Osteocyte (in vitro differentiated cells): ENCODE measurements at places on chromosomes 4 and X. TPM values are rescaled to one million over a fixed set of nuclear protein-coding genes. Genes with fewer than 3 reads are reported as not detected.

DNA sequence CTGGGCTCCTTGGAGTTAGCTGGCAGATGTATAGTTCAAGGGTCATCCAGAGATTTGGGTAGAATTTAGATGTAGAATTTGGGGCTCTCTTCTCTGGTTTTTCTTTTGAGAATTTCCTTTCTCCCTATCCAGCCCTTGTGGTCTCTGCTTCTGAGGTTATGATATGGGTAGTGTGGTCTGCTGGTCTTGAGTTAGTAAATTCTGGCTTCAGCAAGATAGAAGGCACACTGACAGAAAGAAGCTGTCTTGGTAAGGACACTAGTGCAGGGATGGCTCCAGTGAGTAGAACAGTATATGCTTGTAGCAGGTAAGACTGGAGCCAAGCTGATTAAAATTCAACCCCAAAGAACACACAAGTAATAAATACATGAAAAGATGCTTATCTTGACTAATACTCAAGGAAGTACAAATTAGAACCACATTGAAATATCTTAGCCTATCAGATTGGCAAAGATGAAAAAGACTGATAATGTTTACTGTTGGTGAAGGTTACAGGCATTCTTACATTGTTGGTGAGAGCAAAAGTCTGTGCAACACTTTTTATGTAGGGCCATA is 2.1 kb upstream of the IL9R start:
- no peaks in the 10 kb centered on the region for H3K27me3 ChIP-seq
- no peaks in the 10 kb centered on the region for H3K4me1 ChIP-seq
- no peaks in the 10 kb centered on the region for H3K36me3 ChIP-seq
- H3K27ac ChIP-seq, result no peak overlapping the region

DNA sequence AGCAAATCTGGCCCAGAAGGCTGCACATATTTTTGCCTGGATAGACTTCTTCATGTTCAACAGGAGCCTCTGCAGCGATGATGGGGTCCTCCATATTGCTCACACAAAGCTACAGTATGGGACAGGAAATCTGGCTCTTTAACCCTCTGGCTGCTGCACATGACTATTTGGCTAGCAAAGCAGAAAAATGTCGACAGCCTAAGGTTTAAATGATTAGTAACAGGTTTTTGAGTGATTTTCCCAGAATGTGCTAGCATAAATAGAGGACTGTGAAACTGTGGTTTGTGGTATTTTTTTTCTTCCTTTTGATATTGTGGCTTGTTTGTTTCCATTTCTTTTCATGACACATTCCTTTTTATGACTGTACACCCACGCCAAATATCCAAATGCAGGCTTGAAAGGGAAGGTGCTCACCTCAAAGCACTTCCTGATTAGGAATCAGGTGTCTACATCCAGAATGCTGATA is 120.2 kb upstream of the GK2 start:
- no peaks in the 10 kb centered on the region for H3K4me1 ChIP-seq
- H3K27ac ChIP-seq, result no peak overlapping the region
- no peaks in the 10 kb centered on the region for H3K36me3 ChIP-seq
- no peaks in the 10 kb centered on the region for H3K27me3 ChIP-seq
- no peak overlapping the region for H3K4me3 ChIP-seq

Gene RBMXL3
- total RNA-seq, result not detected in 2 replicates

Gene INPP4B
- 9.9 and 10.9 TPM in 2 replicates for total RNA-seq

DNA sequence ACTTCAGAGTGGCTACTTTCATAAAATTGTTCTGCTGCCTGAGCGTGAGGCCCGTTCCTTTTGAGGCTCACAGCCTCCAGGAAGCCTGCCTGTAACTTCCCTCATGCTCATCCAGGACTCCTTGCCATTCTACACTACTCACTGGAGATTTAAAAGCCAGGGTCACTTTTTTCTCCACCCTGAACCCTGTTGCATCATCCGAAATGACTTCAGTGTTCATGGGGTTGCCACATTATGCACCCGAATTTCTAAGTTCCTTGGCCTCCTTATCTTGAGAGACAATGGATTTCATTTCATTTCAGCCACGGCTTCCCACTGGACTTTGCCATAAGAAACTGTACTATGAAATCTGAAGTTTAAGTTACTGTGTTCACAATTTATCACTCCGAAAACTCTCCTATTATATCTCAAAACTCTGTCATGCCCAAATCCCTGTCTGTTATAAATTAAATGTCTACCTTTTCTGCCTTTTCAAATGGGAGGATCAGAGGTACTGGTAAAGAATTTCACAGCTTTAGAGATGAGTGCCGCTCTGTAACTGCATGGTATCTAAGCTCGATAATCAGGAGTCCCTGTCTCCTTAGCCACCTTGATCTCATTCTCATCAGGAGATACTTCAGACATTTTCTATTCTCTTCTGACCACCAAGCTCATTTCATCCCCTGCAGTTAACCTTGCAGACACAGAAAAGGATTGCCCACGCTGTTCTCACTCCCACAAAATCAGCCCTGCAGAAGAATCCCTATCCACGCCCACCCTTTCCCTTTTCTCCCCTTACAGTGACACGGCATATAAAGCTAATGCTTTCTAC is 59.9 kb downstream of the TRIML1 start:
- H3K4me3 ChIP-seq, result no peak overlapping the region
- H3K4me1 ChIP-seq, result peaks cover 30% of the 10 kb centered on the region

GRCh38 chrX:37646254-37646653 is 39.3 kb upstream of the XK start:
- H3K4me1 ChIP-seq, result no peaks in the 10 kb centered on the region
- DNase-seq, result no peak
- no peaks in the 10 kb centered on the region for H3K27me3 ChIP-seq
- H3K36me3 ChIP-seq, result no peaks in the 10 kb centered on the region

DNA sequence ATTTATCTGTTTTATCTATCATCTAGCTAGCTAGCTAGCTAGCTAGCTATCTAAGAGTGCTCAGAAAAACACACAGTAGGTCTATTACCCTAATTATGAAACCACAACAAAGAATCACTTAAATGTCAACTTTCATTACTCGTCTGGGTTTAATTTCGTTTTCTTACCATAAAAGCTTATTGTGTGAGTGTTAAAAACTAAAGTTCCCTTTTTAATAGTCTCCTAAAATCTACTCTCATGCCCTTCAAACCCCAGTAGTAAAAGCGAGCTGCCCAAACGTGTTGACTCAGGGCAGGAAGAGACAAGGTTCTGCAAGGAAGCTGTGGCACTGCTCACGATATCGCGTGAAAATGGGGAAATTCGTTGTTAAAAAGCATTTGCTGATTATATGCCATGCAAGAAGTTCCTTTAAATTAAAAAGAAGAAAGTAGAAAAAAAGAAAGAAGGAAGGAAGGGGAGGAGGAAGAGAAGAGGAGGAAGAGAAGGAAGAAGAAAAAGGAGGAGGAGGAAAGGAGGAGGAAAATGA is 595 bp downstream of the MBNL3 start:
- no peak for DNase-seq
- H3K4me3 ChIP-seq, result peak overlapping the region; percentile 94
- H3K27ac ChIP-seq, result peak overlapping the region; percentile 80
- H3K27me3 ChIP-seq, result peaks cover 29% of the 10 kb centered on the region
- H3K36me3 ChIP-seq, result no peaks in the 10 kb centered on the region
- peaks cover 16% of the 10 kb centered on the region for H3K4me1 ChIP-seq

DNA sequence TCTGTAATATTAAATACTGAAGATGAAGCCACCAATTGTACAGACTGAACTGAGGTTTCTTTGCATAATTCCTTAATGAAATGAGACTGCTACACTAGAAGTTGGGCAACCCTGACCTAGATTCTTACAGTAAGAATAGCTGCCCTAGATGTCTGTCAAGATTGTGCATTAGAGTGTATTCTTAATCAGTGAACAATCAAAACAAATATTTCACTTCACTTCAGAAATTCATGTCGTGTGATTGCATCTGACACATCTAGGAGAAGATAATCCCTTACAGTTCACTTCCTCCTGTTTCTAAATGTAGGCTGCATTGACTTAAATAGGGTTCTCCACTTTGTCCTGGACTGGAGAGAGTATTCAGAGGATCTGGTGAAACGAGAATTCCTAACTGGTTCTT is 283.1 kb downstream of the HNRNPD start:
- H3K27me3 ChIP-seq, result no peaks in the 10 kb centered on the region
- no peaks in the 10 kb centered on the region for H3K4me1 ChIP-seq
- H3K4me3 ChIP-seq, result no peak overlapping the region
- no peak overlapping the region for H3K27ac ChIP-seq
- no peak for DNase-seq
- no peaks in the 10 kb centered on the region for H3K36me3 ChIP-seq

- H3K36me3 ChIP-seq, result no peaks in the 10 kb centered on the region
- H3K4me3 ChIP-seq, result no peak overlapping the region
- no peaks in the 10 kb centered on the region for H3K27me3 ChIP-seq
- no peaks in the 10 kb centered on the region for H3K4me1 ChIP-seq
- no peak for DNase-seq
- H3K27ac ChIP-seq, result no peak overlapping the region
These were observed 323.0 kb downstream of the HS3ST1 start for GRCh38 chr4:11105715-11106114.

DNA sequence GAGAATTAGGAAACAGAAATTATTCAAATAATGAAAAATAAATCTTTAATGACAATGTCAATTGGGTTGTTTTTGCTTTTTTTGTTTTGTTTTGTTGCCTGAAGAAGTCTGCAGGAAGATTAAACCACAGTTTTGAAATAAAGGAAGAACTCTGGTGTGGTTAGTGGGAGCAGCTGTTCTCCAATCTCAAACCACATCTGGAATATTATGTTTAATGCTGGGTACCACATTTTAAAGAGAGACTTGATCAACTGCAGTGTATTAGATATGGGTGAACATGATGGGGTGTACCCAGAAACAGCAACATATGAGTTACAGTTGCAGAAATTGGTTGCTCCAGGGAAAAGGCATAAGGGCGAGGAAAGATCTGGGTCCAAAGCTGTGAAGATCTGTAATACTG is 171.2 kb upstream of the RPL34 start:
- DNase-seq, result no peak
- no peaks in the 10 kb centered on the region for H3K4me1 ChIP-seq
- peaks cover 14% of the 10 kb centered on the region for H3K27me3 ChIP-seq
- no peak overlapping the region for H3K27ac ChIP-seq

DNA sequence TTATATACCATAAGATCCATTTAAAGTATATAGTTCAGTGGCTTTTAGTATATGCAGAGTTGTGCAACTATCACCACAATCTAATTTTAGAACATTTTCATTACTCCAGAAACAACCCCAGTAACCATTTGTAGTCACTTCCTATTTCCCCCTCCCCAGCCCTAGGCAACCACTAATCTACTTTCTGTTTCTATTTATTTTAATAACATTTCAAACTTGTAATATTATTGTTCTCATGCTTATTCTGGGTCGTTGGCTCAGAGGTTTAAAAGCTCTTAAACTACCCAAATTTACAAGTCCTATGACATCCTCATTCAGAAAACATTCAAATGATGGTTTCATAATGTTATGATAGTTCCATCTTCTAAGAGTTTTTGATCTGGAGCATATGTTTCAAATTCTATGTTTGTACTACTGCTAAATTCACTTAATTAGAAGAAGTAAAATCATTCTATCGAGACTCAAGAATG is 18.4 kb downstream of the XIAP start:
- no peaks in the 10 kb centered on the region for H3K27me3 ChIP-seq
- H3K36me3 ChIP-seq, result peaks cover 2% of the 10 kb centered on the region
- no peak for DNase-seq
- H3K4me3 ChIP-seq, result no peak overlapping the region
- H3K27ac ChIP-seq, result peak overlapping the region; percentile 80
- H3K4me1 ChIP-seq, result peaks cover 16% of the 10 kb centered on the region

GRCh38 chr4:62814510-62815047 is 1594.7 kb downstream of the TECRL start:
- peaks cover 12% of the 10 kb centered on the region for H3K27me3 ChIP-seq
- peaks cover 4% of the 10 kb centered on the region for H3K4me1 ChIP-seq
- no peak for DNase-seq
- H3K27ac ChIP-seq, result no peak overlapping the region

DNA sequence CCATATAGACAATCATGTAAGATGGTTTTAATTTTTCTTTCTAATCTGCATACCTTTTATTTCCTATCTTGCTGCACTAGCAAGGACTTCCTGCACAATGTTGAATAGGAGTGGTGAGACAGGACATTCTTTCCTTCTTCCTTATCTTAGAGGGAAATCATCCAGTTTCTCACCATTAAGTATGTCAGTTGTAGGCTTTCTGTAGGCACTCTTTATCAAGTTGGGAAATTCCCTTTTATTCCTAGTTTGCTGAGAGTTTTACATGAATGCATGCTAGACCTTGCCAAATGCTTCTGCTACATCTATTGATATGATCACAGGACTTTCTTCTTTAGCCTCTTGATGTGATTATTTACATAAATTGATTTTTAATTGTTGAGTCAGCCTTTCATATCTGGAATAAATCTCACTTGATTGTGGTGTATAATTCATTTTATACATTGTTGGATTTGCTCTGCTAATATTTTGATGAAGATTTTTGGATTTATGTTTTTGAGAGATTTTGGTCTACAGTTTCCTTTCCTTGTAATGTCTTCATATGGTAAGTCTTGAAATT is 23.8 kb downstream of the RNF175 start:
- H3K27ac ChIP-seq, result no peak overlapping the region
- H3K4me1 ChIP-seq, result peaks cover 19% of the 10 kb centered on the region
- no peaks in the 10 kb centered on the region for H3K36me3 ChIP-seq
- no peak for DNase-seq
- peaks cover 2% of the 10 kb centered on the region for H3K27me3 ChIP-seq

DNA sequence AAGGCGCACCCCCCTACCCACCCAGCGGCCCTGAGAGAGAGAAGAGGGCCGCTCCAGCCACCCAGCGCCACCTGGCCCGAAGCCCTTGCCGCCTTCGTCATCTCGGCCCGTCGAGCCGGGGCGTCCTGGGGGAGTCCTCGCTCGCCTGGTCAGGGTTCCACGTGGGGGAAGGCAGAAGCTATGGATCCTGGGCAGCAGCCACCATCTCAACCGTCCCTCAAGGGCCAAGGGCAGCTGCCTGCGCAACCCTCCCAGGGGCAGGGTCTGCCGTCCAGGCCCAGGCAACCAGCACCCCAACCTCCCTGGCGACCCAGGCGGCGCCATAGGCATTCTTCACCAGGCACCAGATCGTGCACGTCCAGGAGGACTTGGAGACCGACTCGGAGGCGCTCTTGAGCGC is 51.5 kb upstream of the IL13RA2 start:
- H3K27ac ChIP-seq, result no peak overlapping the region
- no peaks in the 10 kb centered on the region for H3K36me3 ChIP-seq
- peak; percentile 84 for DNase-seq
- no peak overlapping the region for H3K4me3 ChIP-seq

DNA sequence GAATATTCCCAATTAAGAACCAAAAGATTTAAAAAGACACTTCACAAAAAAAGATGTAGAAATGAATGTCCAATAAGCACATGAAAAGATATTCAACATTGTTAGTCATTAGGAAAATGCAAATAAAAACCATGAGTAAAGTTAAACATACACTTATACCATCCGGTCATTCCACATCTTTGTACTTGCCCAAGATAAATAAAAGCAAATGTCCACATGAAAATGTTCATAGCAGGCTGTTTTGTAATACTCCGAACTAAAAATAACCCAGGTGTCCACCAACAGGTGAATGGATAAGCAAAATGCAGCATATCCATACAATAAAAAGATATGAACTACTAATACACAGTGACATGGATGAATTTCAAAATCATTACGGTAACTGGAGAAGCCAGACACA is 28.6 kb upstream of the ZCCHC4 start:
- no peak overlapping the region for H3K27ac ChIP-seq
- H3K27me3 ChIP-seq, result peaks cover 7% of the 10 kb centered on the region
- peaks cover 13% of the 10 kb centered on the region for H3K36me3 ChIP-seq
- H3K4me3 ChIP-seq, result no peak overlapping the region

Gene ENAM
- not detected in 2 replicates for total RNA-seq

Gene JADE1
- total RNA-seq, result 19.7 and 20.4 TPM in 2 replicates

Gene PRRG3
- total RNA-seq, result not detected in 2 replicates
